ENCODE measurements at places on chromosomes 16 and 17. TPM values are rescaled to one million over a fixed set of nuclear protein-coding genes. Genes with fewer than 3 reads are reported as not detected.

GP1BA gene
- total RNA-seq = not detected

PKD1 gene
- 1,071 TPM for total RNA-seq

EXOC3L1 gene
- 0.68 TPM for total RNA-seq

OTOA gene
- total RNA-seq = 0.21 TPM

CHD9NB gene
- total RNA-seq = 2.3 TPM

METTL23 gene
- 12.1 TPM for total RNA-seq

SGCA gene
- 95.5 TPM for total RNA-seq

SLC6A2 gene
- total RNA-seq = 0.85 TPM

CACNG4 gene
- not detected for total RNA-seq

FOXF1 gene
- total RNA-seq = not detected

RGS11 gene
- total RNA-seq = 16.8 TPM

KRTAP1-3 gene
- total RNA-seq = not detected

CD79B gene
- 4.3 TPM for total RNA-seq

CCL17 gene
- not detected for total RNA-seq

TBC1D26 gene
- not detected for total RNA-seq

RNF43 gene
- total RNA-seq = 0.49 TPM

ABCA6 gene
- total RNA-seq = 38.5 TPM

MMP25 gene
- not detected for total RNA-seq

MT1G gene
- total RNA-seq = 34.7 TPM

OR4D1 gene
- not detected for total RNA-seq

SLC47A2 gene
- total RNA-seq = not detected

SLFN5 gene
- total RNA-seq = 19.0 TPM

CCL14 gene
- 33.4 TPM for total RNA-seq

TBC1D3 gene
- not detected for total RNA-seq

KCNJ18 gene
- total RNA-seq = not detected

ABCA8 gene
- 42.0 TPM for total RNA-seq

RPUSD1 gene
- 12.3 TPM for total RNA-seq

SLC52A1 gene
- total RNA-seq = not detected

RNF157 gene
- 1.9 TPM for total RNA-seq

TUBG2 gene
- 49.0 TPM for total RNA-seq
